Activated CD8-positive, alpha-beta T cell treated with anti-CD3 and anti-CD28 coated beads for 36 hours (primary cell): ENCODE measurements at places on chromosomes 3 and 15. TPM values are rescaled to one million over a fixed set of nuclear protein-coding genes. Genes with fewer than 3 reads are reported as not detected.

PCNP gene
- 176 TPM for total RNA-seq

- DNase-seq, result no peak
Observed at GRCh38 chr15:27592036-27592760, 506.9 kb downstream of the OCA2 start.

GRCh38 chr3:152695840-152696239 lies 139.1 kb upstream of the P2RY1 start:
- DNase-seq, result no peak

- DNase-seq, result no peak
Observed at GRCh38 chr15:57333487-57333886, 42.8 kb upstream of the CGNL1 start.

DNA sequence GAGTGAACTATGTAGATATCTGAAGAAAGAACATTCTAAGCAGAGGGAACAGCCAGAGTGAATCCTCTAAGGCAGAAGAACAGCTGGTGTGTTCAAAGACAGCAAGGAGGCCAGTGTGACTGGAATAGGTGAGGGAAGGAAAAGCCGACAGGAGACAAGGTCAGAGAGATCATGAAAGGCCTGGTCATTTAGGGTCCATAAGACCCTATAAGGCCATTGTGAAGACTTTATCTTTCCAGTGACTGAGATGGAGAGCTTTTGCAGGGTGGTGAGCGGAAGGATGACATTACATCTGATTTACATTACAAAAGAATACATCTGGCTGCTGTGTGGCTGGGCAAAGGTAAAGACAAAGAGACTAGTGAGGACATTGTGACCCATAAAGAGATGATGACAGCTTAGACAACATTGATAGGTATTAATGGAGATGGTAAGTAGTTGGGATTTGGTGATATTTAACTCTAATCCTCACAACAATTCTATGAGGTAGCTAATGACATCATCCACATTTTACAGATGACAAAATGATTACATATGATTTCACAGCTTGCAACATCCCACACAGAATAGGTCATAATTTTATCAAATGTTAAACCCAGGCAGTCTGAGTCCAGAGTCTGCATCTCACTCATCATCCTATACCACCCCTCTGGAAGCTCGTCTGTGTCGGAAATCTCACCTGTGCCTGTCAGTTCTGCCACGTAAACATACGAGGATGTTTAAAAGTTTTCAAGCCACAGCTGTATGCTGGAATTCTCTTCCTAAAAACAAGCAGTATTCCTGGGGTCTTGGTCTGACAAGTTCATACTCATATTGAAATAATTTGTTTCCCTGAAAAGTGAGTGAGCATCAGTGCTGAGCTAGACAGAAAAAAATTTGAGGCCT lies 70.2 kb upstream of the PIK3R4 start:
- DNase-seq, result no peak

- no peak for DNase-seq
Observed at GRCh38 chr15:42640109-42640508, 64.7 kb downstream of the STARD9 start.

GRCh38 chr3:61894988-61895935 lies 333.9 kb downstream of the PTPRG start:
- DNase-seq, result peak; percentile 87
